ENCODE measurements at places on chromosomes 7 and 10.

- no peak for DNase-seq
Observed at GRCh38 chr10:22599636-22600228, 114.6 kb downstream of the PIP4K2A start.

DNA sequence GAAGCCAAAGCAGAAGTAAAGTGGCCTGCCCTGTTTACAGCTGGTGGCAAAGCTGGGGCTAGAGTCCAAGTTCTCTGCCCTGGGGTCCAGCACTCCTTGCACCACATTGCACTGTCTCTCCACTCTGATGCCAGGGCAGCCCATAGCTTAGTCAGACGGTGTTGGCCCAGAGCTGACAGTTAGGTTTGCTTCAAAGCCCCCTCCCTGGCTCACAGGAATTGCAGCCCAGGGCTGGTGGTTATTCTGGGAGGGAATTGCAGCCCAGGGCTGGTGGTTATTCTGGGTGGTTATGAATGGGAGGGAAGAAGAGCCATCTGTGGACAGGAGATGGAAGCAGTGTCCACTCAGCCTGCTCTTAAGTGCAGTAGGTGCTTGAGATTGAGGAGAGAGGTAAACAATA, 88.9 kb downstream of the SCRN1 start:
- DNase-seq, result no peak

- DNase-seq, result peak; percentile 63
Observed at GRCh38 chr7:360454-361100, 70.6 kb downstream of the FOXL3 start.

DNA sequence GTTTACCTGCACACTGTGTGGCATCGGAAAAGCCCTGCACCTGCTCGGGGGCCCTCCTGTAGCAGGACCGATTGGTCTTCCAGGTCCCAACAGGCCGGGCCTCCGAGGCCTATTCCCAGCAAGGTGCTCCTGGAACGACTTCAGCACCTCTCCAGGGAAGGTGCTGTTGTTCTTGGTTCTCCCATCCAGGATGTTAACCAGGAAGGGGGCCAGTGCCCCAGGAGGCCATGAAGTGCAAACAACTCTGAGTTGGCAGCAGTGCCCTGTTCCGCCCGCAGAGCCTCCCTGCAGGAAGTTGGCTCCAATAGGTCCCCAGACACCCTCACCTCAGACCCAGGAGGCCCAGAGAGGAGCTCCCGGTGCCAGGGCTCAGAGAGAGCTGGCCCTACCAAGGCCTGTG, 64.0 kb upstream of the DUSP5 start:
- DNase-seq, result no peak

- no peak for DNase-seq
Observed at GRCh38 chr10:133278577-133279265, 2.1 kb upstream of the ADAM8 start.
